ENCODE measurements at places on chromosomes 4 and X.

- no peak for DNase-seq
Observed at GRCh38 chr4:120842031-120842430, 80.5 kb downstream of the PRDM5 start.

GRCh38 chr4:24643774-24644520 is 59.6 kb upstream of the DHX15 start:
- DNase-seq, result no peak

- DNase-seq, result no peak
Observed at GRCh38 chr4:104501290-104501689, 6.6 kb upstream of the CXXC4 start.

GRCh38 chrX:38634665-38635064 is 73.3 kb downstream of the TSPAN7 start:
- DNase-seq, result no peak

- no peak for DNase-seq
Observed at GRCh38 chrX:44536198-44536597, 6.5 kb downstream of the FUNDC1 start.

- no peak for DNase-seq
Observed at GRCh38 chr4:122863639-122864038, 37.0 kb downstream of the FGF2 start.

- DNase-seq, result no peak
Observed at GRCh38 chr4:136823020-136823419, 709.3 kb downstream of the PCDH18 start.

GRCh38 chrX:2697306-2697705 is 6.2 kb downstream of the CD99 start:
- no peak for DNase-seq

DNA sequence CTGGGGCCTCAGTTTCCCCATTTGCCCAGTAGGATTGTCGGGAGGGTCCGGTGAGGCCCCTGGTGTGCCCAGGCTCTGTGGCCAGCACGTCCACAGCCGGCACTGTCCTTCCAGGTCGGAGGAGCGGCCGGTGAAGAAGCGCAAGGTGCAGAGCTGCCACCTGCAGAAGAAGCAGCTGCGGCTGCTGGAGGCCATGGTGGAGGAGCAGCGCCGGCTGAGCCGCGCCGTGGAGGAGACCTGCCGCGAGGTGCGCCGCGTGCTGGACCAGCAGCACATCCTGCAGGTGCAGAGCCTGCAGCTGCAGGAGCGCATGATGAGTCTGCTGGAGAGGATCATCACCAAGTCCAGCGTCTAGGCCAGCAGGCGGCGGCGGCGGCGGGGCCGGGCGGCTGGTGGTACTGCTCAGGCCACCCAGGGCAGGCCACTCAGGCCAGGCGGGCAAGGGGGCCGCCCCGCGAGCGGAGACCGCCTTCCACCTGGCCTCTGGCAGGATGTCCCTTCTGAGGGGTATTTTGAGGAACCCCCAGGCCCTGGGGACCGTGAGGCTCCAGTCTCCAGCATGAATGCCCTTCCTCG is 6.7 kb downstream of the MSANTD1 start:
- peak; percentile 52 for DNase-seq

DNA sequence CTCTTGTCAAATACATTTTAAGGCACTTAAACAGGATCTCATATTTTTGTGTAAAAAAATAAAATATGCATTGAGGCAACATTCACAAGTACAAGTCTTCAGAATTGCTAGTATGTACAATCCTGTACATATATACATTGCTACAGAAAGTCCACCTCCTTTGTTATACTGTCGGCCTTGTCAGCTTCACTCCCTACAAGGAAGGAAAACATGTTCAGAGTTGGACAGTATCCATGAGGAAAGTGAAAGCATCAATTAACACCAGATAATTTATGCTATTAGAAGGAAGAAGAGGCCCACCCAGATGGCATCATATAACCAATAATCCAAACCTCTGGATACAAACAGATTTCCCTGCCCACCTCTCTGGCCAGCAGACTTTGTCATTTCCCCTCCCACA is 42.0 kb downstream of the REELD1 start:
- no peak for DNase-seq

- DNase-seq, result no peak
Observed at GRCh38 chrX:151793886-151794285, 59.3 kb downstream of the CNGA2 start.

DNA sequence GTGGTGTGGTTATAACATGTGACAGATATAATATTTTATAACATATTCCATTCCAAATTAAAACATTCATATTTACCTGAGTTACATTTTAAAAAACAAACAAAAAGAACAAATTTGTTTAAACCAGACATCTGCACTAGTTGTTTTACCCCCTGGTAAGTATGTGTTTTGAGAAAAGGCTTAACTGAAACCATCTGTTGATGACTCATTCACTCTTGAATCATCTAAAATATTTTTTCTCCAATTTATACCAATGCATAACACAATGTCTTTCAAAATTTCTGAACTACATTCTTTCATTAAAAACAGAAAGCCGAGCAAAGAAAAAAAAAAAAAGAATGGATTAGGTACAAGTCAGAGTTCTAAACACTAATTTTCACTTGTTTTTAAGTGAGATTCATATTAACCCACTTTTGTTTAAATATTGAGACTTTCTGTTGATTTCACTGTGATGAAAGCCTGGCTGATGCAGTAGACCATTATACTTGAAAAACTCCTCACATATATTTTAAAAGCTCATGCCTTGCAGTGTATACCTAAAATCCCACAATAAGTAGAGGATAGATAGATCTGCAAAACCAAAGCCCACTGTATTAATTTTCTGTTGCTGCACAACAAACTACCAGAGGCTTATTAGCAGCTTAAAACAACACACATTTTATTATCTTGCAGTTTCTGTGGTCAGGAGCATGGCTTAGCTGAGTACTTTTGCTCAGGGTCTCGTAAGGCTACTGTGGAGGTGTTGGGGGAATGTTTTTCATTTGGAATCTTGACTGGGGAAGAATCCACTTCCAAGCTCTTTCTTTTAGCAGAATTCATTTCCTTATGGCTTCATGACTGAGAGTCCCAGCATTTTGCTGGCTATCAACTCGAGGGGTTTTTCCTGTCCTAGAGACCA is 221.5 kb downstream of the PCDH18 start:
- no peak for DNase-seq

- DNase-seq, result no peak
Observed at GRCh38 chr4:37245391-37245954, 930 bp downstream of the NWD2 start.

DNA sequence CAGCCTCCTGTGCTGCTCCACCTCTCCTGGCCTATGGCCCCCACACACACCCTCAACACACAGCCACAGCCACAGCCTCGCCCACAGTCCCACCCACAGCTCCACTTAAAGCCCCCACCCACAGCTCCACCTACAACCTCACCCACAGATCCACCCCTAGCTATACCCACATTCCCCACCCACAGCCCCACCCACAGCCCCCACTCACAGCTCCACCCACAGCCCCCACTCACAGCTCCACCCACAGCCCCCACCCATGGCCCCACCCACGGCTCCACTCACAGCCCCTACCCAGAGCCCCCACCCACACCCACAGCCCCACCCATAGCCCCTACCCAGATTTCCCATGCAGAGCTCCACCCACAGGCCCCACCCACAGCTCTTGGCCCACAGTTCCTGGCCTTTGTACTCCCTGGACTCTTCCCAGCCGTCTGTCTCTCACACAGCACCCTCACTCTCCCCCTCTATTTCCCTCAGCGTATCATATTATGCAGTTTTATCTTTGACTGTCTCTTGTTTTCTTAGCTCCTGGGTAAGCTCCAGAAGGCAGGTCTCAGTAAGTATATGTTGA is 322.5 kb downstream of the EVC2 start:
- no peak for DNase-seq

DNA sequence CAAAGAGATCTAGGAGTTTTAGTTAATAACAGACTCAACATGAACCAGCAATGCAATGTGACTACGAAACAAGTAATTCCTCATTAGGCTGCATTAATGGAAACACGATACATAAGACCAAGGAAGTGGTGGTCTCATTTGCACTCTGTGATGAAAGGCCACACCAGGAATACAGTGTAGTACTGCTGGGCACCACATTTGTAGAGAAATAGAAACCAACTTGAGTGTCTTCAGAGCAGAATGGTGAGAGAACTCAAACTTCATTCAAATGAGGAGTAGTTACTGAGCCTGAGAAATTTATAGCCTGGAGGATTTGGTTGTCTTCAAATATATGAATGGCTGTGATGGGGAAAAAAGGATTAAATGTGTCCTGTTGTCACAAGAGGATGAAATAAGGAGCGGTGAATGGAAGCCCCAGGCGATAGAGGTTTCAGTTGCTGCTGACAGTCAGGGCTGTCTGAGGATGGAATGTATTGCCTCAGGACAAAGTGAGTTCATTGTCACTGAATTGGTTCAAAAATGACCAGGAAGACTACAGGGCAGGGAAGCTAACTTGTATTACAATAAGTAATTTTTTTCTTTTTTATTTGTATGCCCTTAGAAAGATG is 50.9 kb downstream of the NFKB1 start:
- DNase-seq, result no peak

- DNase-seq, result no peak
Observed at GRCh38 chrX:4762196-4762595, 1048.7 kb upstream of the PRKX start.

GRCh38 chrX:20005883-20006282 is 15.0 kb upstream of the BCLAF3 start:
- no peak for DNase-seq

- DNase-seq, result no peak
Observed at GRCh38 chr4:11483046-11483445, 54.4 kb upstream of the HS3ST1 start.

DNA sequence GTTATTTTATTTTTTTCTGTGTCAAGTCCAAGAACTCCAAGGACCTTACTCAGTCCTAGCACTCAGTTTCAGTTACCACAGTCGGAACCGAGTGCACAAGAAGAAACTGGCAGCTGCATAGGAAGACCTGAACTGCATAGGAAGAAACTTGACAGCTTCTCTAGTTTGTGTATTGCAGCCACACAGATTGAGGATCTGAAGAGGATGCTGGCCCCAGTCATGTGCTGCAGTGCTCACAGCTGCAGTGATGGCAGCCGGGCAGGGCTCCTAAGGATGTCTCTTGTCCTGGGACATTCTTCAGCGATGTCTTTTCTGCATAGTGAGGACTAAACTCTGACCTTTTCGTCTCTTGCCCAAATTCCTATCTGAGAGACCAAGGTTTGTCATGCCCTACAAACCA is 261.2 kb downstream of the STIM2 start:
- DNase-seq, result no peak

- DNase-seq, result peak; percentile 59
Observed at GRCh38 chr4:8306511-8307021, 37.0 kb downstream of the HTRA3 start.

DNA sequence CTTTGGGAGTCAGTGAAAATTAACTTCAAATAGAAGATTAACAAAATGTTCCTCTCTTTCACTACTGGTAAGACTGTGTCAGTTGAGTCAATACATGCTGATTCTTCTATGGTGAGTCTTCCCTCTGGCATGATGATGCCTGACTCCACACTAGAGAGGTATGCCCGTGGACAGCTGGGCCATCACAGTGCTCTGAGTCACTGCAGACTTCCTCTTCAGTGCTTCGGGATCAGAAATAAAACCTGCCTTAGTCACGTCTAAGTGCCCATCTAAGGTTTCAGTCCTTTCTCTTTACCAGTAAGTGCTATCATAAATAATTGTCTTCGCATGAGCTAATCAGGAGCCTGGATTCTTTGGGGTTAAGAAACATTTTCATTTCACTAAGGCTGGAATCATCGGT is 1.6 kb upstream of the ASB5 start:
- no peak for DNase-seq

DNA sequence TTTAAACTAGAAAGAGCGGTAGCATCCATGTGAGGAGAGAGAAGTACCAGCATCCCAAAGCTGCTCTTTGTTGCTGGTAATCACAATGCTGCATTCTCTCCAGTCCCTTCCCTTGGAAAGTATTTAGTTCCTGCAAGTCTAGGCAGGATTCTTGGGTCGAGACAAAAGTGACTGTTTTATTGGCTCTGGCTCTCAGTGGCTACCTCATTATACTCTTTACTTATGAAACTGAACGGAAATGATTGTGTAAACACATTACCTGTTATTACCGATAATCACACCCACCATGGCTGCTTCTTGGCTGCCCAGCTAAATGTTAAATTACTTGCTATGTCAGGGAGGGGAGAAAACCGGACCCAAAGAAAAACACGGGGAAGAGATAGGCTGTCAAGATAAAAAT is 26.2 kb downstream of the ATXN3L start:
- no peak for DNase-seq

- no peak for DNase-seq
Observed at GRCh38 chr4:142528433-142528832, 317.7 kb downstream of the INPP4B start.

GRCh38 chrX:49209434-49210251 is 9.7 kb upstream of the SYP start:
- DNase-seq, result no peak

DNA sequence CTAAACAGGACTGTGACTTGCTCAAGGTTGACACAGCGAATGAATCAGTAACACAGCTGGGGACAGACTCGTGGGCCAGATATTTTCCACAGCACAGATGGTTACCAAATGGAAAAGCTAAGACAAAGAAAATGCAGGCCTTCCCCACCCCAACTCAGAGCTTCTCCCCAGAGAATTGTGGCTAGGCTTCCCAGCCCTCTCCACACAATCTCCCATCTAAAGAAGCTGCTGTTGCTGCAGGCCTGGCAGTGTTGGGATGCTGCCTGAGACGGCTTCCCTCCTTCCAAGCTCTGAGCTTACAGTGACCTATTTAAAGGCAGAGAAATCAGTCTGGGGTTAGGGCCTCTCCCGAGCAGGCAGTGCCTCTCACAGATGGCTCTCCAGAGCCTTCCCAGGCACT is 46.5 kb upstream of the PGRMC1 start:
- DNase-seq, result no peak

- no peak for DNase-seq
Observed at GRCh38 chr4:34280131-34280530, 1964.2 kb downstream of the ARAP2 start.

DNA sequence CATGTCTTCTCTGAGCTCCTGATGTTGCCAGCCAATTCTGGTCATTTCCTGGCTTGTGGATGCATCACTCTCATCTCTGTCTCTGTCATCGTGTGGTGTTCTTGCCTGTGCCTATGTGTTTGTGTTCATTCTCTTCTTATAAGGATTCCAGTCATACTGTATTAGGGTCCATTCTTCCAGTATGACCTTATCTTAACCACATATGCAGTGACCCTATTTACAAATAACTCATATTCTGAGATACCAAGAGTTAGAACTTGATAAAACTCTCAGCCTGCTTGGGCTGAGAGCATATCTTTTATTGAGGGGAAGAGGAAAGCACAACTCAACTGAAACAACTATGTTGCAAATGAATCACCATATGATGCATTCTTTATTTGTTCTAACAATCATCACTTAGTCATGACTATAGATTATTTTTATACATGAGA is 189.0 kb upstream of the ANXA10 start:
- no peak for DNase-seq

All from sciatic nerve (tissue), 2 donors.